Bronchial epithelial cell (primary cell): ENCODE measurements at places on chromosomes 2 and 18. TPM values are rescaled to one million over a fixed set of nuclear protein-coding genes. Genes with fewer than 3 reads are reported as not detected.
A peak's percentile ranks its signal among the peaks of the same experiment; 100 is the strongest.

GRCh38 chr2:187826023-187826422, 271.8 kb upstream of the TFPI start:
- DNase-seq: no peak

- DNase-seq: no peak
These were observed 31.5 kb downstream of the SIX3 start for GRCh38 chr2:44972771-44973535.

GRCh38 chr2:42568401-42569115, at the start of gene MTA3:
MTA3 (plus strand) TSS chr2:42568632; CDS start chr2:42568746, 114 bp downstream.
- DNase-seq: no peak

DNA sequence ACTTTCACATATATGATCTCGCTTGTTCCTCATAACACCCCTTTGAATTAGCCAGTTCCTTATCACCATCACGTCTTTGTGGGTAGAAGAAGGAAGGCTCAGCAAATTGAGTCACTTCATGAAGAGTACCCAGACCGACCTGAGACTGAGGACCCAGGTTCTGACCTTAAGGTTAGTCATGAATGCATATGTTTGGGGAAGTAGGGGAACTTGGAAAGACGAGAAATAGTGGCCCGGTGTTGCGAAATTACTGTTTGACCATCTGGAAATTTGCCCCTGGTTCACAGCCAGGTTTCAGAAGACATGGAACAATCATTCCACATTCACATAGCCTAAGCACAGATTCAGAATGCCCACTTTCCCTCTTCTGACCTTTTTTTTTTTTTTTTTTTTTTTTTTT, 59.8 kb downstream of the MEIS1 start:
- DNase-seq: peak; percentile 92

DNA sequence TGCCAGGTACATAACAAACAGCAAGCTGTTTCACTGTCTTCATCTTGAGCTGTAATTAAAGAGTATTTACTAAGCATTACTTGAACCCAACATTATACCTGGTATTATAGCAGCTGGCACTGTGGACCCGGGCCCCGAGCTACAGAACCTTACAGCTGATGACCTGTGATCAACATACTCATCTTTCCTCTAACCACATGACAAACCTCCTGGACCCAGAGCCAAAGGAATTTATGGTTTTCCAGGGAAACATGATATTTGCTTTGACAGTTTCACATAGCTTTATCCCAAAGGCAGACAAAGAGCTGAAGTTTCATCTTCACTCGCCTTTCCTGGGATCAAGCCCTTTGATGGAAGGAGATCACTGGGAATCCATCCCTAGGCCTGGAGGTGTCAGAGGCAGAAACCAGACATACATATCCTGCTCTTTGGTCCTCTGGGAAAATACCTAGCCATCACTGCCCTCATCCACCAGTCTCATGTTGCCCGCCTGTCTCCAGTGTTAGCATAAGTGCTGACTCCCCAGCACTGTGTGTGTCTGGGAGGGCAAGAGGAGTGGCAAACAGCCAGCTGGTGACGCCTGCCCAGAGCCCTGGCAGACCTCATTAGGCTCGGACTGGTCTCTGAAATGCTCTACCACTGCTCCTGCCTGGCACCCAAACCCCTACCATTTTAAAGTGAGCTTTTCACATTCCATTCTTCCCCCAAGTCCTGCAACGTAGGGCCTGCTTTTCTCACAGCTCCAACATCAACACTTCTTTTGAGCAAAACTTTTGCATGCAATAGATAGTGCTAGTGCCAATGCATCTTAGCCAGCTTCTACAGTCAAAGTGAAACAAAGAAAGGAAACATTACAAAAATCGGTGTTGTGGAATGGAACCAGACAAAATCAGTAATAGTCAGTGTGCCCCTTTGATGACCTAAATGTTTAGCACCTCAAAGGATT, 138.8 kb upstream of the CTAGE1 start:
- no peak for DNase-seq

DNA sequence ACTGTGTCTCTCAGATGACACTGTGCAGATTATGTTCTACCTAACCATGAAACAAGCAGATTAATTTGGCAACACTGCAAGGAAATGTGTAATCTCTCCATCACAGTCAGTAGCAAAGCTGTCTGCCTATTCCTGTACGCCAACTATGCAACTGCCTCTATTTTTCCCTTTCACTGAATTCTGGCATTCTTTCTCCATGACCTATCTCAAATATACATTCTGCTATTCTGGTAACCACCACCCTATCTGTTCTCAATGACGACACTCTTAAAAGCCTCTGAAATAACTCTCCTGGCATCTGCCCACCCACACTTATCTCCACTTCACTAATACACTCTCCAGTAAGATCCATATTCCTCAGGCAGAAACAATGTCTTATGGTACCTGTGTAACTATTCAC, 78.7 kb downstream of the ABCA12 start:
- peak; percentile 40 for DNase-seq

GRCh38 chr2:118983133-118983532, 41.1 kb downstream of the MARCO start:
- no peak for DNase-seq

- DNase-seq: no peak
These were observed 184.4 kb downstream of the MYO3B start for GRCh38 chr2:170362313-170362870.

DNA sequence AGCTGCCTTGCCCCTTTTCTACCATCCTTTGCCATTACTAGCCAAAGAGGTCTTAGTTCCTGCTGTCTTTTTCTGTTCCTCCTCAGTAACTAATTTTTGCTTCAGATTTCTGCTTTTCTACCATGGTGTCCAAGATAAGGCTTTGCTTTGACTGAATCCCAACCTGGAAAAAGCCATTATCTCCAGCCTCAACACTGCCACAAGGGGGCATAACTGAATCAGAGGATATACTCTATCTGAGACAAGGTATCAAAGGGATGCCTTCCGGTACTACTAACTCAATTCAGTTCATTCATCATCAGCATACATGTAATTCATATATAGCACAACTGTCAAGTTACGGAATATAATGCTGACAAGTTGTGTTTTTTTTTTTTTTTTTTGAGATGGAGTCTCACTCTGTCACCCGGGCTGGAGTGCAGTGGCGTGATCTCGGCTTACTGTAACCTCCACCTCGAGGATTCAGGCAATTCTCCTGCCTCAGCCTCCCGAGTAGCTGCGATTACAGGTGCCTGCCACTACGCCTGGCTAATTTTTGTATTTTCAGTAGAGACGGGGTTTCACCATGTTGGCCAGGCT, 11.4 kb downstream of the OSGEPL1 start:
- DNase-seq: peak; percentile 29

DNA sequence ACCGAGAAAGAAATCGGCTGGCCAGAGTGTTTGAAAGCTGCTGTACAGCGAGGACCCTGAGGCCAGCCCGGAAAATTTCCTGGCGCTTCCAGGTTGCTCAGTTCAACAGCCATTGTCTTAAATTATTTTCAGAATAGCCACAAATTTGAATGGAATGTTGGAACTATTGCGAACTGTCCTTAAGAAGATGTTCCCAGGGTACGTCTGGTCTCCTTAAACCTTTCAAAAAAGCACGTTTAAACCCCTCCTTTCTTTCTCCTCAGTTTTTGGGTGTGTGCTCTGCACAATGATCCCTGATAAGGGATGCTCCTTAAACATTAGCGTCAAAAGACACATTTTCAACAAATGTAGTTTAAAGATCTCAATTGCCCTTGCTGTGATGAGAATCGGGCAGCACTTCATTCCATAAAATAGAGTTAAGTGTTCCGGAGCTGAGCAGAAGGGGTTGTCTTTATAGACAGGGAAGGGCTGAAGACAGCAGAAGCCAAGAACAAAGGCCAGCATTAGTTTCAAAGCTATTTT, 14.5 kb upstream of the LPIN2 start:
- DNase-seq: no peak

- peak; percentile 42 for DNase-seq
These were observed 46.8 kb downstream of the ZC3H15 start for GRCh38 chr2:186532891-186533290.

DNA sequence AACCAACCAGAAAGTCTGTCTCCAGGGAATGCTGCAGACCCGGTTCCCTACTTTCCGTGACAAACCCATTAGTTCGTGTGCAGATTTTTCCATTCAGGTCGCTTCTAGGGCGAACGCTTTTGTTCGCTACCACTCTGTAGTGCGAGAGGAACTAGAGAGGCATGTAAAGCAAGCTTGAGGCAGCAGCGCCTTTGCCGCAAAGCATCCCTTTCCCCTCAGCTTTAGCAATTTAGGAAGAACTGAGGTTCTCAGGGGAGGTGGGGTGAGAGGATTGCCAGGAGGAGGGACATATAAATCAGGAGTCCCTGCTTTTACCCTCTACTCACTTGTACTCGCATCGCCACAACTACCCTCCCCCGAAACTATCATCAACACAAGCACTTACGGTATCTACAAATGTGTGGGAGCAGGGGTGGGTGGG, 748 bp upstream of the ZNF804A start:
- no peak for DNase-seq

DNA sequence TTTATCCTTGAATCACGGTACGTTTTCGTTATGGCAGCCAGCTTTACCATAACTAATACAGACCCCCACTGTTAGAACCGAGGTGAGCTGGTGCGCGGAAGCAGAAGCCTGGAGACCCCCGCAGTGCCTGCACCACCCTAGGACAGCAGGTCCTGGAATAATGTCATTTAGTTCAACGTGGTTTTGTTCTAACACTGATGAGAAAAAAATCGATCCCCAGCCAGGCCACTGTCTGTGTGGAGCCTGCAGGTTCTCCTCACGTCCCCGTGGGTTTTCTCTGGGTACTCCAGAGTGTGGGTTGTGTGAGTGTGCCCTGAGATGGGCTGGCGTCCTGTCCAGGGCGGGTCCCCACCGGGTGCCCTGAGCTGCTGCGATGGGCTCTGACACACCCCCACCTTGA, 69.9 kb upstream of the ST3GAL5 start:
- no peak for DNase-seq

GRCh38 chr2:96831679-96832078, 12.1 kb downstream of the ANKRD23 start:
- no peak for DNase-seq

GRCh38 chr2:65482971-65483370, 50.6 kb upstream of the SPRED2 start:
- DNase-seq: no peak

DNA sequence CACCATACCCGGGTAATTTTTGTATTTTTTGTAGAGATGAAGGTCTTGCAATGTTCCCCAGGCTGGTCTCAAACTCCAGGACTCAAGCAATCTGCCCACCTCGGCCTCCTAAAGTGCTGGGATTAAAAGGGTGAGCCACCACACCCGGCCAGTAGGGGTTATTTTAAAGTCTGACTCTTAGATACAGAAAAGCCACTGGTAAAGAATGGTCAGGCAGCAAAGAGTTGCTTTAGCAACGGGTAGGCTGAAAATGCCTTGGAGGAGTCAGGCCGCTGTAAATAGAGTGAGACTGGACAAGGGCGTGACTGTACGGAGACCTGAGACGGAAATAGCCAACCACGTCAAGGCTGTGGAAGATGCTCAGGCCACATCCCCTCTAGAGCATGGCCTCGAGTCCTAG, 54.2 kb downstream of the ACKR3 start:
- no peak for DNase-seq

- DNase-seq: peak; percentile 25
These were observed 615 bp downstream of the ADNP2 start for GRCh38 chr18:80109676-80110078.

DNA sequence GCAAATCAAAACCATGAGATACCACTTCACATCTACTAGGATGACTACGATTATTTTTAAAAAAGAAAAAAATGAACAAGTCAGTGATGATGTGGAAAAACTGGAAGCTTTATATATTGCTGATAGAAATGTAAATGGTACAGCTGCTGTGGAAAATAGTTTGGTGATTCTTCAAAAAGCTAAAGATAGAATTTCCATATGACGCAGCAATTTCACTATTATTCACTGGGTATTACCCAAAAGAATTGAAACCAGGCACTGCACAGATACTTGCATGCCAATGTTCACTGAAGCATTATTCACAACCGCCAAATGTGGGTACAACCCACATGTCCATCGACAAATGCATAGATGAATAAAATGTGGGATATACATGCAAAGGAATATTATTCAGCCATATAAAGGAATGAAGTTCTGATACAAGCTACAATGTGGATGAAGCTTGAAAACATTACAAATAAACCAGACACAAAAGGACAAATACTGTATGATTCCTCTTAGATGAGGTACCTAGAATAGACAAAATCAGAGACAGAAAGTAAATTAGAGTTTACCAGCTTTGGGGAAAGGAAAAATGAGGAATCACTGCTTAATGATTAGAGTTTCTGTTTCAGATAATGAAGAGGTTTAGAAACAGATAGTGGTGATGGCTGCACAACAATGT, 11.1 kb downstream of the RTTN start:
- no peak for DNase-seq

DNA sequence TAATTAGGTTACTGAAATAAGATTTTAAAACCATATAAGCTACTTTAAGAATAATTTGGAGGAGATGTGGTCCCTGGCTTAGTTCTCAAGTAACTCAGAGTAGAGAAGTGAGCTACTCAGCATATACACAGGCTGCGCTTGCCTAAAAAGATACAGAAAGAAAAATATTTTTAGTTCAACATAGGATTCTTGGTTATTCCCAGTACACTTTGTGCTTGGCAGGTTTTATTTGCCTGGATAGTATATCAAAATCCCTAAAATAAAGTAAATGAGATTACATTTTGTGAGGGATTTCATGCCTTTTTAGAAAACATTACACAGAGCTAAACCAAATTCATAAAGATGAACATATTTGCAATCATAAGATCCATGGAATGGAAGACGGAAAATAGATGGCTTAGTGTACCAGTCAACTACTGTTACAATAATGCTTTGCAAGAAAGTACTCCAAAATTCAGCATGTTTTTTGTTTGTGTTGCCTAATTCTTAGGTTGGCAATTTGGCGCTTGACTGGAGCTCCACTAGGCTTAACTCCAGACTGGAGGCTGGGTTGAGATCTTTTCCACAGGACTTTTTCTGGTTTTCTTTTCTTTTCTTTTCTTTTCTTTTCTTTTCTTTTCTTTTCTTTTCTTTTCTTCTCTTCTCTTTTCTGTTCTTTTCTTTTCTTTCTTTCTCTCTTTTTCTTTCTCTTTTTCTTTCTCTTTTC, 600.5 kb upstream of the SYT4 start:
- DNase-seq: no peak

GRCh38 chr18:41928581-41928980, 26.5 kb upstream of the PIK3C3 start:
- DNase-seq: no peak

- DNase-seq: no peak
These were observed 9.5 kb downstream of the CAPN10 start for GRCh38 chr2:240596080-240596460.

- peak; percentile 87 for DNase-seq
These were observed 22.2 kb upstream of the TTC39C start for GRCh38 chr18:23992089-23992940.

GRCh38 chr2:41836948-41837347, 210.9 kb upstream of the PKDCC start:
- peak; percentile 30 for DNase-seq

The ASB1 gene
- total RNA-seq: 41.9 and 70.2 TPM in 2 replicates

The HSBP1L1 gene
- 28.2 and 28.4 TPM in 2 replicates for total RNA-seq

The GBX2 gene
- not detected in 2 replicates for total RNA-seq

The IGFBP2 gene
- total RNA-seq: 41.1 and 329 TPM in 2 replicates

The STK16 gene
- 48.3 and 50.8 TPM in 2 replicates for total RNA-seq

The CMPK2 gene
- under 0.01 and 0.26 TPM in 2 replicates for total RNA-seq

The LNPK gene
- total RNA-seq: 16.6 and 20.0 TPM in 2 replicates

The KLHL41 gene
- under 0.01 TPM in 1 of 2 replicates, not detected in the other for total RNA-seq

The PTMA gene
- 348 and 388 TPM in 2 replicates for total RNA-seq

The ABCB11 gene
- 0.26 TPM in 2 replicates for total RNA-seq

The TDRD15 gene
- total RNA-seq: not detected in 2 replicates

The SKOR2 gene
- not detected in 2 replicates for total RNA-seq

The TCF7L1 gene
- 1.3 and 1.9 TPM in 2 replicates for total RNA-seq

The TMEM17 gene
- total RNA-seq: 1.1 and 1.2 TPM in 2 replicates

The CNPPD1 gene
- total RNA-seq: 44.2 and 54.5 TPM in 2 replicates

The TRIB2 gene
- total RNA-seq: 6.5 and 7.6 TPM in 2 replicates

The FZD7 gene
- total RNA-seq: 1.8 and 2.3 TPM in 2 replicates

The CD207 gene
- total RNA-seq: not detected in 2 replicates

The CIDEA gene
- total RNA-seq: 0.53 TPM in 1 of 2 replicates, not detected in the other

The CLHC1 gene
- 6.8 and 10.1 TPM in 2 replicates for total RNA-seq
